ENCODE measurements at places on chromosomes 5 and 9. TPM values are rescaled to one million over a fixed set of nuclear protein-coding genes. Genes with fewer than 3 reads are reported as not detected.

Gene DAP
- 77.9 TPM for total RNA-seq

Gene C8G
- not detected for total RNA-seq

Gene IFNA2
- not detected for total RNA-seq

Gene GFI1B
- total RNA-seq: not detected

Gene PLPP1
- total RNA-seq: 57.6 TPM
